ENCODE measurements at places on chromosomes 5 and 9. TPM values are rescaled to one million over a fixed set of nuclear protein-coding genes. Genes with fewer than 3 reads are reported as not detected.

- no peaks in the 10 kb centered on the region for H3K36me3 ChIP-seq
- no peak for DNase-seq
- peaks cover 11% of the 10 kb centered on the region for H3K4me1 ChIP-seq
- H3K27ac ChIP-seq, result no peak overlapping the region
- no peaks in the 10 kb centered on the region for H3K27me3 ChIP-seq
These were observed 78.7 kb upstream of the SH3PXD2B start for GRCh38 chr5:172533058-172533398.

Gene IL9
- not detected for total RNA-seq

- no peaks in the 10 kb centered on the region for H3K4me1 ChIP-seq
- H3K27me3 ChIP-seq, result no peaks in the 10 kb centered on the region
- H3K4me3 ChIP-seq, result no peak overlapping the region
- DNase-seq, result no peak
These were observed 461.9 kb upstream of the PAPPA start for GRCh38 chr9:115691693-115692092.

GRCh38 chr5:65925601-65926275, 637 bp upstream of the ERBIN start:
- H3K36me3 ChIP-seq, result no peaks in the 10 kb centered on the region
- peak; percentile 59 for DNase-seq
- H3K27ac ChIP-seq, result peak overlapping the region; percentile 100
- H3K27me3 ChIP-seq, result no peaks in the 10 kb centered on the region

Gene ACOT12
- not detected for total RNA-seq

- H3K27ac ChIP-seq, result no peak overlapping the region
- no peak for DNase-seq
- no peaks in the 10 kb centered on the region for H3K36me3 ChIP-seq
These were observed 26.4 kb downstream of the ZNF366 start for GRCh38 chr5:72480841-72481240.

- no peaks in the 10 kb centered on the region for H3K27me3 ChIP-seq
- no peaks in the 10 kb centered on the region for H3K4me1 ChIP-seq
- H3K36me3 ChIP-seq, result peaks cover 88% of the 10 kb centered on the region
These were observed 29.8 kb downstream of the TCF7 start for GRCh38 chr5:134143944-134144941.

- H3K36me3 ChIP-seq, result no peaks in the 10 kb centered on the region
- no peak overlapping the region for H3K27ac ChIP-seq
- no peak overlapping the region for H3K4me3 ChIP-seq
- DNase-seq, result no peak
- H3K27me3 ChIP-seq, result no peaks in the 10 kb centered on the region
- H3K4me1 ChIP-seq, result no peaks in the 10 kb centered on the region
These were observed 159.5 kb upstream of the SLC28A3 start for GRCh38 chr9:84499969-84500582.

Gene GRPEL2
- total RNA-seq, result 6.5 TPM

- no peak overlapping the region for H3K4me3 ChIP-seq
- H3K4me1 ChIP-seq, result no peaks in the 10 kb centered on the region
- H3K27me3 ChIP-seq, result no peaks in the 10 kb centered on the region
- H3K36me3 ChIP-seq, result no peaks in the 10 kb centered on the region
These were observed 63.6 kb downstream of the PRDM9 start for GRCh38 chr5:23571059-23571458.

Gene MOB3B
- total RNA-seq, result 23.7 TPM

Gene TNC
- 60.1 TPM for total RNA-seq

GRCh38 chr5:108878756-108879155, 131.1 kb downstream of the FER start:
- no peak overlapping the region for H3K4me3 ChIP-seq
- H3K27me3 ChIP-seq, result no peaks in the 10 kb centered on the region
- H3K36me3 ChIP-seq, result peaks cover 10% of the 10 kb centered on the region
- no peak for DNase-seq
- H3K4me1 ChIP-seq, result no peaks in the 10 kb centered on the region

DNA sequence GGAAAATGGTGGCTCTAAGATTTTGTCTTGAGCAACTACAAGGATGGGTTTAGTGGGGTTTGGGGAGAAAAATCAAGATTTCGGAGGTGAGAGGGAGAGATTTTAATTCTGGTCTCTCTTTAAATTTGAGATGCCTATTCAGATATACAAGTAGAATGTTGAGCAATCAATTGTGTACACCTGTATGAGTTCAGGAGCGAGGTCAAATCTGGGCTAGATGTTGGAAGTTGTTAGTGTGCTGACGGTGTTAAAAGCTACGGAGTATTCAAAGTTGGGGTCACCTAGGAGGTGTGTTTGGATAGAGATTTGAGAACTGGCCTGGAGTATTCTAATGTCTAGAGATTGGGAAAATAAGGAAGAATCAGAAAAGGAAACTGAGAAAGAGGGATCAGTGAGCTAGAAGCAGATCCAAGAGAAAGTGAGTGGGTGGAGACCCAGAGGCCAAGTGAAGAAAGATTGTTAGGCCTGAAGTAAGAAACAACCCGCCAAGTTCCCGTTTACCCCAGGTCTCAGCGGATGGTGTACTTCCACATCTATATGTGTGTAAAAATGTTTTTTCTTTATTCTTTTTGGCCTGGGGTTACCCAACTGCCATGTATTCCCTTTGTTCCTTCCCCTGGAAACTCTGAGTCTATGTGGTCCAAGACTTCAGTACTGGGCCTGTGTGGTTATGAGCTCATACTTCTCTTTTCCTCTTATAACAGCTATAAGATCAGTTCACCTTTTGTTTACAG, 11.9 kb upstream of the ARHGAP26 start:
- DNase-seq, result no peak
- H3K4me3 ChIP-seq, result no peak overlapping the region
- no peaks in the 10 kb centered on the region for H3K36me3 ChIP-seq

DNA sequence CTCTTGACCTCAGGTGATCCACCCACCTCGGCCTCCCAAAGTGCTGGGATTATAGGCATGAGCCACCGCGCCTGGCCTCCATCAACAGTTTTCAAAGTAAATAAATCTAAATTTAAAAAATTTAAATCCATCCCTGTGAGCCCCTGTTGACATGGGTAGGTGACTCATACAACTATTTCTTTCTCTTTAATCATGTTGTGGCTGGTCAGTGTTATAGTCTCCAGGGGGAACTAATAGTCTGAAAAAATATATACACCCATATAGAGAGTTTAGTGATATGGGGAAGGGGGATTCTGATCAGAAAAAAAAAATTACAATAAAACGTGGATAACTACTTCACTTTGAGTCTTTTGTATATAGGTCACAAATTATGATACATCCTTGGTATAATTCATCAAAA, 159.2 kb downstream of the ZNF608 start:
- no peak overlapping the region for H3K27ac ChIP-seq
- H3K36me3 ChIP-seq, result no peaks in the 10 kb centered on the region
- no peak for DNase-seq
- no peak overlapping the region for H3K4me3 ChIP-seq
- no peaks in the 10 kb centered on the region for H3K4me1 ChIP-seq

GRCh38 chr5:132214491-132214890, 13.2 kb downstream of the P4HA2 start:
- H3K36me3 ChIP-seq, result no peaks in the 10 kb centered on the region
- no peak for DNase-seq
- peaks cover 15% of the 10 kb centered on the region for H3K4me1 ChIP-seq
- no peak overlapping the region for H3K4me3 ChIP-seq

DNA sequence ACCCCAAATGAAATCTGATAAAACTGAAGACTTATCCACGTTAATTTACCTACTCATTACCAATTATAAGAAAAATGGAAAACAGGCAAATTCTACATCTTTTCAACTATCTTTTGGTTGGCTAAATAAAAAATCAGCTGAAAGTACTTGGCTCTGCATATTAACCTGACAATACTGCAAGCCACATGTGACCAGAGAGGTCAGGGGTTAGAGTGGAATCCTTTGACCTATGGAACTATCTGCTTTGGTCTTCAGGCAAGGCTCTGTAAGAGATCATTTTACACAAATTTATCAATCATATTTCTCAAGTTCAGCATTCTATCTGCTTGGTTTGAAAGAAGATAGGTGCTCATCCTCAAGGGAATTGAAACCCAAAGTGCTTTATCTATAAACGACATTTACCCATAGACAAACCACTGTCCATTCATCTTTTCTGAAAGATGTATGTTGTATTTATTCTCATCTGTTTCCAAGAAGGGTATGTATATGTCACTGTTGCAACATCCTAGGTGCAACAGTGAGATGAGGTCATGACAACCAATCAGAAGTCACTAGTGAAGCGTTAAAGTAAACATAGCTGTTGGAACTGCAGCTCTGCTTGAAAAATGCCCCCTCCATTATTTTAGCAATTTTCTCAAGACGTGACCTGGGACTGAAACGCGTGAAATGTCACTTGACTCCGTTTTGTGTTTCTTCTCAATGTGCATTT, 144.9 kb upstream of the POU5F2 start:
- no peak for DNase-seq
- no peak overlapping the region for H3K4me3 ChIP-seq
- H3K4me1 ChIP-seq, result no peaks in the 10 kb centered on the region
- no peak overlapping the region for H3K27ac ChIP-seq

DNA sequence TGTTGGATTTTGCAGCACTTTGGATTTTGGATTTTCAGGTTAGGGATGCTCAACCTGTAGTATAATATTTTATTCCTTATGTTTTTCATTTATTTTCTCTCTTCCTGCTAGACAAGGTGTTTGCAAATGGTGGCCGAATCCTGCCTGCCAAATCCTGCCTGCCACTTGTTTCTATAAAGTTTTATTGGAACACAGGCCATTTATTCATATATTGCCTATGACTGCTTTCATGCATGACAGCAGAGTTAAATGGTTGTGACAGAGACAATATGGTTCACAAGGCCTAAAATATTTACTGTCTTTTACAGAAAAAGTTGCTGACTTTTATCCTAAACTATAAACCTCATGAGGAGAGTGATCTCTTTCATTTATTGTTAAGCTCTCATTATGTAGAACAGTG, 72.7 kb downstream of the DENND4C start:
- no peaks in the 10 kb centered on the region for H3K36me3 ChIP-seq
- no peaks in the 10 kb centered on the region for H3K27me3 ChIP-seq
- no peak for DNase-seq
- no peak overlapping the region for H3K4me3 ChIP-seq

DNA sequence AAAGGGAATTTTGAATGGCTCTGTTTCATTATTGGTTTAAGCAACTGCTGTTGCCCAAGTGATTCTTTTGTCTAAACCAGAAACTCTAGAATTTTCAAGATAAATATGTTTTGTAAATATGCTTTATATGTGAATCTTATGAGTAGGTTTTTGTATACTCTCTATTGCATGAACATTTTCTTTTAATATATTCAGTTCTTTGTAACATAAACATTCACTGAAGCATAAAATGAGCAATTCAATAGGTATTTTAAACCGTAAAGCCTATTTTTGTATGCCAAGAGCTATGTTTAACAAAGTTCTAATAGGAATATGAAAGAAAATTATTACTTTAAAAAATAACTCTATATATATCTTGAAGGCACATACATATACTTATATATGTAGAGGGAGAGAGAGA, 293.1 kb downstream of the PSAT1 start:
- H3K36me3 ChIP-seq, result no peaks in the 10 kb centered on the region
- H3K4me1 ChIP-seq, result no peaks in the 10 kb centered on the region
- no peaks in the 10 kb centered on the region for H3K27me3 ChIP-seq
- H3K4me3 ChIP-seq, result no peak overlapping the region
- DNase-seq, result no peak

GRCh38 chr9:36913393-36914211, 120.5 kb downstream of the PAX5 start:
- DNase-seq, result no peak
- H3K4me1 ChIP-seq, result no peaks in the 10 kb centered on the region
- H3K27ac ChIP-seq, result no peak overlapping the region
- no peaks in the 10 kb centered on the region for H3K36me3 ChIP-seq
- H3K4me3 ChIP-seq, result no peak overlapping the region
- H3K27me3 ChIP-seq, result no peaks in the 10 kb centered on the region

Gene BAAT
- not detected for total RNA-seq

- no peaks in the 10 kb centered on the region for H3K4me1 ChIP-seq
- no peak overlapping the region for H3K4me3 ChIP-seq
- H3K36me3 ChIP-seq, result no peaks in the 10 kb centered on the region
- no peak for DNase-seq
These were observed 70.0 kb upstream of the SSBP2 start for GRCh38 chr5:81820863-81821262.

DNA sequence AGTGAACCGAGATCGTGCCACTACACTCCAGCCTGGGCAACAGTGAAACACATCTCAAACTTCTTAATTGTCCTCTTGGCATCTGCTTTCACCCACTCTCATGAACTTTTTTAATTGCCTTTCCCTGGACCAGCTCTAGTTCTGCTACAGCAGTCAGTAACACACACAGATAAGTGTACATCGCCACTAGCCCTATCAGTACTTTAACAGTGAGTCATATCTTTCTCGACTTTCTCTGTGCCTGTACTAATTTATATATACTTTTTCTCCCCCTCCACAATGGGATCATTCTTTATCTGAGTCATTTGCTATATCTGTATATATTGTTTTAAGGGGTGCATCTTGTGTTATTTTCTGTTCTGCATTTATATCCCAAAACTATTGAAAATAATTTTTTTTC, 6.7 kb downstream of the CDC37L1 start:
- H3K4me1 ChIP-seq, result no peaks in the 10 kb centered on the region
- H3K4me3 ChIP-seq, result no peak overlapping the region
- DNase-seq, result no peak
- H3K27me3 ChIP-seq, result no peaks in the 10 kb centered on the region
- H3K27ac ChIP-seq, result no peak overlapping the region
- peaks cover 38% of the 10 kb centered on the region for H3K36me3 ChIP-seq

DNA sequence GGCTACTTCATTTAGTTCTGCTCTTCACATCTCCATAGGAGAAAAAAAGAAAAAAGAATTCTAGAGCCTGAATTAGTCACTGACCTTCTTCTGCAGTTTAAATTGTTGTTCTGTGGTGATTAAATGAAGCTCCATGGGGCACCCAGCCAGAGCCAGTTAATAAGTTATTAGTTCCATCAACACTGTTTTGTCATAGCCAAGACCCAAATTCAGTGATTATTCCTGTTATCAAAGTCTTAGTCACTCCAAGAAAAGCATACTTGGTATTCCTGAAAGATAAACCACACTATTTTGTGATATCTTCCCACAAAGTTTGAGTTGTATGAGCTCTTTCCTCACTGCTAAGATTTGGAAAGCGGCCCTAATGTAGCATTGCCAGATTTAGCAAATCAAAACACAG, 134.8 kb upstream of the RGMB start:
- no peak overlapping the region for H3K27ac ChIP-seq
- no peaks in the 10 kb centered on the region for H3K36me3 ChIP-seq
- H3K4me1 ChIP-seq, result peaks cover 23% of the 10 kb centered on the region
- DNase-seq, result no peak

Gene FIBCD1
- total RNA-seq, result not detected

- no peaks in the 10 kb centered on the region for H3K36me3 ChIP-seq
- H3K4me3 ChIP-seq, result no peak overlapping the region
- no peak overlapping the region for H3K27ac ChIP-seq
- no peaks in the 10 kb centered on the region for H3K4me1 ChIP-seq
- no peaks in the 10 kb centered on the region for H3K27me3 ChIP-seq
These were observed 92.4 kb downstream of the XRCC4 start for GRCh38 chr5:83169571-83170337.

GRCh38 chr5:38743562-38743961, 102.2 kb upstream of the OSMR start:
- H3K27ac ChIP-seq, result no peak overlapping the region
- H3K4me1 ChIP-seq, result no peaks in the 10 kb centered on the region
- H3K27me3 ChIP-seq, result no peaks in the 10 kb centered on the region
- H3K36me3 ChIP-seq, result no peaks in the 10 kb centered on the region
- H3K4me3 ChIP-seq, result no peak overlapping the region
- DNase-seq, result no peak

Gene QRFP
- total RNA-seq, result not detected
